ENCODE measurements at places on chromosomes 13 and 19. TPM values are rescaled to one million over a fixed set of nuclear protein-coding genes. Genes with fewer than 3 reads are reported as not detected.
A peak's percentile ranks its signal among the peaks of the same experiment; 100 is the strongest.

DNA sequence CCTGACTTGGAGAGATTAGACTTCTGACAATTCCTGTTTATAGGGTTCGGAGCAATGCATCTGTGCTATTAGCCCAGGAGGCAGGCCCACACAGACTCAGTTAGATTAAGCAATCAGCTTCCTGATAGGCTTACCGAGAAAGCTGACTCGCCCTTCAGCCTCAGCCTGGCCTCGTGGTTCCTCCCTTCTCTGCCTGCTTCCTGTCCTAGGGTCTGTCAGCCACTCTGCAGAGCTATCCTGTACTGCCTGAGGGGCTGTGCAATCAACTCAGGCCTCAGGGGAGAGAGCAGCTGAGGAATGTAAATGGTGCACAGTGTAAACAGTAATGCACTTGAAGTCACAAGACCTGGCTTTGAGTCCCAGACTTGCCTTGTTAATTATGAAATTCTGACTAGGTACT lies 30.7 kb downstream of the HTR2A start:
- peak; percentile 42 for DNase-seq

Gene TUBA3C
- total RNA-seq = not detected

Gene SMIM44
- not detected for total RNA-seq

- no peak for DNase-seq
Observed at GRCh38 chr13:35478271-35479037, 2.0 kb upstream of the MAB21L1 start.

Gene LGI4
- not detected for total RNA-seq

GRCh38 chr13:113401452-113402415 lies 37.8 kb upstream of the GRTP1 start:
- no peak for DNase-seq

Gene NOP53
- 115 TPM for total RNA-seq

Measured in lung microvascular endothelial cell (primary cell).